ENCODE measurements at places on chromosomes 3 and 15. TPM values are rescaled to one million over a fixed set of nuclear protein-coding genes. Genes with fewer than 3 reads are reported as not detected.

GRCh38 chr15:73684581-73685455 lies 635 bp downstream of the CD276 start:
- peaks cover 31% of the 10 kb centered on the region for H3K27me3 ChIP-seq
- H3K4me3 ChIP-seq: no peak overlapping the region
- H3K27ac ChIP-seq: no peak overlapping the region
- H3K4me1 ChIP-seq: peaks cover 13% of the 10 kb centered on the region
- H3K36me3 ChIP-seq: no peaks in the 10 kb centered on the region

- no peak for DNase-seq
- no peak overlapping the region for H3K27ac ChIP-seq
- H3K36me3 ChIP-seq: no peaks in the 10 kb centered on the region
These were observed 21.1 kb upstream of the PDE8A start for GRCh38 chr15:84960391-84961113.

The PLCH1 gene
- not detected for total RNA-seq

- H3K4me3 ChIP-seq: no peak overlapping the region
- H3K27ac ChIP-seq: no peak overlapping the region
- no peaks in the 10 kb centered on the region for H3K36me3 ChIP-seq
- H3K27me3 ChIP-seq: no peaks in the 10 kb centered on the region
- DNase-seq: no peak
These were observed 17.2 kb upstream of the RAP2B start for GRCh38 chr3:153144779-153145178.

The C3orf85 gene
- total RNA-seq: not detected

DNA sequence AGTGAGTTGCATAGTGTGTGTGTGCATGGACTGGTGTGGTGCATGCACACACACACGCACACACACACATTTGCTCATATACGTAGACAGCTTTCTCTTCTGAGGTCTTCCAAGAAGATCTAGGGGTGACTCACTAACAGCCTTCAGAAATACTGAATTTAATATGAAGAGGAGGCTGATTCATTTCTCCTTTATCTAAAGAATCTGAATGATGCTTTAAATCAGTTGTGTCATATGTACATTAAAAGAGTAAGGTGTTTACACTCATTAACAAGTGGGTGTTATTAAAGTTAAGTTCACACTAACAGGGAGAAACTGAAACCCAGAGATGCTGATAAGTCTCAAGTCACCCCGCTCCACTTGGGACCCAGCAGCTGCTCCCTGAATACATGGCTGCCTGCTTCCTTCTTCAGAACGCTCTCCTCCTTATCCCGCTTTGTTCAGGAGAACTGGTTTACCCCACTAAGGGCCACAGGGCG lies 22.0 kb downstream of the TMPRSS7 start:
- H3K27me3 ChIP-seq: no peaks in the 10 kb centered on the region
- H3K4me1 ChIP-seq: no peaks in the 10 kb centered on the region
- no peak overlapping the region for H3K27ac ChIP-seq
- no peak overlapping the region for H3K4me3 ChIP-seq

The LRRC3B gene
- total RNA-seq: not detected

DNA sequence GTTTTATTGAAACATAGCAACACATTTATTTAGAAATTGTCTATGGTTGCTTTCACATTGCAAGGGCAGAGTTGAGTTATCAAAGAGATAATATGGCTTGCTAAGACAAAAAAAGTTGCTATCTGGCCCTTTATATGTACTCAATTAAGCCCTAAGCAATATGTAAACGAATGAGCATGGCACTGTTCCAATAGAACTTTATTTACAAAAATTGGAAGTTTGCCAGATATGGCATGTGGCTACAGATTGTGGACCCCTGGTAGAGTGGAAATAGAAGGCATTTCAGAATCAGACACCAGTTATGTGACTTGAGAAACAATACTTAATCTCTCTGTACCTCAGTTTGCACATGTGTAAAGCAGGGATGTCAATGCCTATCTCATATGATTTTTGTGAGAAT lies 515.6 kb upstream of the SGO1 start:
- H3K4me1 ChIP-seq: no peaks in the 10 kb centered on the region
- no peak for DNase-seq
- H3K27ac ChIP-seq: no peak overlapping the region

DNA sequence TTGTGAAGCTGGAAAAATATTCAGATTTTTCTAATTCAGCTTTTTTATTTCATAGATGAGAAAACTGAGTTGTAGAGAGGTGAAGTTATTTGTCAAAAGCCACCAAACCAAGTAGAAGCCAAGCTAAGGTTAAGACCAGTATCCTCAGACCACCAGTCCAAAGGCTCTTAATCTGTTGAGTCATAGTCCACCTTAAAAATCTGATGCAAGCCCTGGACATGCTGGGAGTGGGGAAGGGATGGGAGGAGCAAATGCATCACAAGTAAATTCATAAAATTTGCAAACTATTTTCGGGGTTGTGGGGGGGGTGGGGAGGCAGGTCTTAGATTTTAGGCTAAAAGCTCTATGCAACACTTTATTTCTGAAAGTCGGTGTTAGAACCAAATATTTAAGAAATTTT lies 307.7 kb upstream of the SEMA6D start:
- H3K27ac ChIP-seq: no peak overlapping the region
- no peaks in the 10 kb centered on the region for H3K4me1 ChIP-seq
- H3K36me3 ChIP-seq: no peaks in the 10 kb centered on the region
- no peaks in the 10 kb centered on the region for H3K27me3 ChIP-seq

- no peaks in the 10 kb centered on the region for H3K36me3 ChIP-seq
- H3K4me1 ChIP-seq: no peaks in the 10 kb centered on the region
- no peaks in the 10 kb centered on the region for H3K27me3 ChIP-seq
- H3K27ac ChIP-seq: no peak overlapping the region
- no peak for DNase-seq
These were observed 80.1 kb upstream of the ARL6 start for GRCh38 chr3:97684490-97684889.

DNA sequence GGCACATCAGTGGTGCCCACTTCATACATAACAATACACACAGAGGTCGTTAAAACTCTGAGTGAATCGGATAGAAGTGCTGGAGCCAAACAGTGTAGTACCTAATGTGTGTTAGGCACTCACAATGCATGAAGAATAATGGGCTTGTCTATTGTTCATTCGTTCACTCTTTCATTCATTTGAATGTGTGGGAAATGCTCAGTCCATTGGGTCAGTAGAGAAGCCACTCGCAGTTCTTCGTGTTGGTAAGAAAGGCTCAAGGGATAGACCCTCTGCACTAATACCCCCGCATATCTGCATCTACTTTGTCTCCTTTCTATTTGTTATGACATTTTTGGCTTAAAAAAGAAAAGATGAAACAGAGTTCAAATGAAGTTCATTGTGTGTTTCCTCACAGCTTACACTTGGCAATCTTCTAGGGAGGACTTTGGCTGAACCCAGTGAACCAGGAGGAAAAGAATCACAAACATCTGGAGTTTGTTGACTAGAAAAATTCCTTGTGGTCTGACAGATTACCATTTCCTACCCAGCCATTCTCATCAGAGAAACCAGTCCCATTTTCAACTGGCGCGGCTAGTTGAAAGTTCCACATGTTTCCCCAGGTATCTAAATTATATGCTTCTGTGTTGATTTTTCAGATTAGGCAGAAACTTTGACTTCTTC lies 32.8 kb upstream of the MFSD1 start:
- no peak for DNase-seq
- no peaks in the 10 kb centered on the region for H3K4me1 ChIP-seq
- H3K27ac ChIP-seq: no peak overlapping the region
- no peaks in the 10 kb centered on the region for H3K36me3 ChIP-seq
- H3K27me3 ChIP-seq: no peaks in the 10 kb centered on the region

GRCh38 chr15:82748315-82748714 lies 38.6 kb upstream of the AP3B2 start:
- no peak overlapping the region for H3K4me3 ChIP-seq
- DNase-seq: no peak
- peaks cover 23% of the 10 kb centered on the region for H3K4me1 ChIP-seq
- H3K27ac ChIP-seq: no peak overlapping the region
- H3K27me3 ChIP-seq: no peaks in the 10 kb centered on the region
- no peaks in the 10 kb centered on the region for H3K36me3 ChIP-seq

- H3K36me3 ChIP-seq: peaks cover 34% of the 10 kb centered on the region
- no peak overlapping the region for H3K27ac ChIP-seq
- peaks cover 33% of the 10 kb centered on the region for H3K4me1 ChIP-seq
- no peak overlapping the region for H3K4me3 ChIP-seq
- no peaks in the 10 kb centered on the region for H3K27me3 ChIP-seq
- DNase-seq: no peak
These were observed 14.2 kb upstream of the CLEC3B start for GRCh38 chr3:45011756-45012508.

GRCh38 chr3:71494212-71494611 lies 89.3 kb downstream of the FOXP1 start:
- no peaks in the 10 kb centered on the region for H3K36me3 ChIP-seq
- H3K27ac ChIP-seq: peak overlapping the region; percentile 65
- H3K27me3 ChIP-seq: no peaks in the 10 kb centered on the region
- H3K4me3 ChIP-seq: no peak overlapping the region
- no peak for DNase-seq

The NMNAT3 gene
- 4.0 TPM for total RNA-seq

- no peak overlapping the region for H3K4me3 ChIP-seq
- no peaks in the 10 kb centered on the region for H3K27me3 ChIP-seq
- H3K4me1 ChIP-seq: no peaks in the 10 kb centered on the region
These were observed 453.1 kb downstream of the IL5RA start for GRCh38 chr3:2656806-2657777.

The RPS27L gene
- 161 TPM for total RNA-seq

- H3K4me1 ChIP-seq: no peaks in the 10 kb centered on the region
- no peaks in the 10 kb centered on the region for H3K36me3 ChIP-seq
- no peak overlapping the region for H3K27ac ChIP-seq
- no peaks in the 10 kb centered on the region for H3K27me3 ChIP-seq
- no peak overlapping the region for H3K4me3 ChIP-seq
These were observed 26.5 kb downstream of the ATP6V1A start for GRCh38 chr3:113773381-113773780.

DNA sequence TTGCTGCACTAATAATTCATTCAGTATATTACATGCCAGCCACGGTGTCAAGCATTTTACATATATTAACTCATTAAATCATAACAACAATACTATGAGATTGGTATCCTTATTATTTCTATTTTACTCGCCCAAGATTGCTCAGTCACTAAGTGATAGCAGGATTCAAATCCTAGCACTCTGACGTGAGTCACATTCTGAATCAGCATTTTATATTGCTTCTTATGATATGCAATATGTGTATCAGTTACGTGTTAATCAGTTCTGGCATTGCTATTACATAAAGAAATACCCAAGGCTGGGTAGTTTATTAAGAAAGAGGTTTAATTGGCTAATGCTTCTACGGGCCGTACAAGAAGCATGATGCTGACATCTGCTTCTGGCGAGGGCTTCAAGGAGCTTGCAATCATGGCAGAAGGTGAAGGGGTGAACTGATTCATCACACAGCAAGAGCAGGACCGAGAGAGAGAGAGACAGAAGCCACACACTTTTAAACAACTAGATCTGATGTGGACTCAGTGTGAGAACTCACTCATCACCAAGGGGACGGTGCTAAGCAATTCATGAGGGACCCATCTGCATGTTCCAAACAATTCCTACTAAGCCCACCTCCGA lies 166.5 kb upstream of the TMCO5A start:
- no peak overlapping the region for H3K27ac ChIP-seq
- no peak overlapping the region for H3K4me3 ChIP-seq
- no peaks in the 10 kb centered on the region for H3K4me1 ChIP-seq
- no peak for DNase-seq
- H3K27me3 ChIP-seq: no peaks in the 10 kb centered on the region

GRCh38 chr3:65026151-65026550 lies 338.4 kb upstream of the ADAMTS9 start:
- no peak overlapping the region for H3K4me3 ChIP-seq
- H3K27me3 ChIP-seq: no peaks in the 10 kb centered on the region
- no peak for DNase-seq

The CBLB gene
- 106 TPM for total RNA-seq

DNA sequence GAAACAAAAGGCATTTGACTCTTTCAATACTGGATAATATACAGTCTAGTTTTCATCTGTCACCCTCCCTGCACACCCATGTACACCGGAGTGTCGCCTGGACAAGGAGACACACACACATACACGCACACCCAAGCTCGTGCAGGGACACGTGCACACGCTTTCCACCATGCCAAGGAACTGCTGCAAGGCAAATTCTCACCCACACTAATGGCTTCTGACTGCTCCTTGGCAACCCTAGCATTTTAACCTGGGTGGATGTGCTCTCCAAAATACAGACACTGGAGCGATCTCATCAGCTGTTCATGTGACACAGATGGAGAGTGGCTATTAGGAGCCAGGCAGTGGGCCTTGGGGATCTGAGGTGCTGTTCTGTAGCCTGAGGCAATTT lies 61.6 kb downstream of the MEIS2 start:
- no peaks in the 10 kb centered on the region for H3K4me1 ChIP-seq
- DNase-seq: no peak
- H3K27ac ChIP-seq: no peak overlapping the region
- no peak overlapping the region for H3K4me3 ChIP-seq
- H3K27me3 ChIP-seq: no peaks in the 10 kb centered on the region

GRCh38 chr15:57655053-57655452 lies 51.5 kb upstream of the POLR2M start:
- H3K4me3 ChIP-seq: no peak overlapping the region
- no peak for DNase-seq
- no peaks in the 10 kb centered on the region for H3K27me3 ChIP-seq

The CLCN2 gene
- total RNA-seq: 5.4 TPM

The ZNF609 gene
- total RNA-seq: 53.7 TPM

DNA sequence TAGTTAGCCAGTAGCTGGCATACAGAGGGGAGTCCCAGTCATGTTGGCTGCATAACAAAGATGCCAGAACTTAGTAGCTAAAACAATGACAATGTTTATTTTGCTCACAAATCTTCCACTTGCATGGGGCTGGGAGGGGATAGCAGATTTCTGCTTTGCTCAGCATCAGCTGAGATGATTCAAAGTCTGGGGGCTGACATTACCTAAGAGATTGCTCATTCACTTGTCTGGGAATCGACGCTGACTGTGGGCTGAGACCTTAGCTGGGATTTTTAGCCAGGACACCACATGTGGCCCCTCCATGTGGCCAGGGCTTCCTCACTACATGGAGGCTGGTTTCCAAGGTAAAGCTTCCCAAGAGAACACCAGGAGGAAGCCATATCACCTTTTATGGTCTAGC lies 12.7 kb upstream of the CFAP100 start:
- DNase-seq: no peak
- H3K36me3 ChIP-seq: no peaks in the 10 kb centered on the region
- no peaks in the 10 kb centered on the region for H3K27me3 ChIP-seq

The CLDN18 gene
- not detected for total RNA-seq

DNA sequence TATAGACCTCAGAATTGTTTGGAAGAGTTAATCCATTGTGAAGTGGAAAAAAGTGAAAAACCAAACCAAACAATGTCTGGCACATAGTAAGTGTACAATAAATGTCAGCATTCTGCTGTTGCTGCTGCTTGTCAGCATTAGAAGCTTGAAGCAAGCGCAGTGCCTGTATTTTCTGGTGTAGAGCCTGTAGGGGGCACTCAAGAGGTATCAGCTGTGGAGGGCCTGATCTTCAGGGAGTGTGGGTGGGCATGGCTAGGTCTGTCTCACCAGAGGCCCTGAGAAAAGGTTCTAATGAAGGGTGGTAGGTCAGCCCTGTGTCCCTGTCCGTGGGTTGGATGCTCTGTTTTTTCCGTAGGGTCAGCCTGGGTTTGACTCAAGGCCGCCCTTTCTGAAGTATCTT lies 3.6 kb downstream of the ADAMTSL3 start:
- no peak overlapping the region for H3K4me3 ChIP-seq
- H3K27ac ChIP-seq: no peak overlapping the region
- no peak for DNase-seq
- H3K27me3 ChIP-seq: peaks cover 5% of the 10 kb centered on the region

All from CD4-positive, alpha-beta memory T cell (primary cell).